NCI-H2171 (cell line): ENCODE measurements at places on chromosomes 11 and 22.

GRCh38 chr11:68128682-68129327 lies 7.6 kb upstream of the CHKA start:
- DNase-seq = no peak

- peak; percentile 48 for DNase-seq
Measured at GRCh38 chr11:123560006-123560405, 94.4 kb downstream of the SCN3B start.

GRCh38 chr22:43273902-43274484 lies 69.2 kb downstream of the SCUBE1 start:
- DNase-seq = peak; percentile 29

GRCh38 chr11:22730319-22730718 lies 63.9 kb downstream of the GAS2 start:
- no peak for DNase-seq

GRCh38 chr11:71580057-71581003 lies 2.3 kb downstream of the KRTAP5-11 start:
- peak; percentile 78 for DNase-seq

GRCh38 chr11:72821221-72821919 lies 7.2 kb downstream of the ATG16L2 start:
- peak; percentile 89 for DNase-seq

GRCh38 chr11:129412494-129412893 lies 36.8 kb downstream of the BARX2 start:
- DNase-seq = no peak

DNA sequence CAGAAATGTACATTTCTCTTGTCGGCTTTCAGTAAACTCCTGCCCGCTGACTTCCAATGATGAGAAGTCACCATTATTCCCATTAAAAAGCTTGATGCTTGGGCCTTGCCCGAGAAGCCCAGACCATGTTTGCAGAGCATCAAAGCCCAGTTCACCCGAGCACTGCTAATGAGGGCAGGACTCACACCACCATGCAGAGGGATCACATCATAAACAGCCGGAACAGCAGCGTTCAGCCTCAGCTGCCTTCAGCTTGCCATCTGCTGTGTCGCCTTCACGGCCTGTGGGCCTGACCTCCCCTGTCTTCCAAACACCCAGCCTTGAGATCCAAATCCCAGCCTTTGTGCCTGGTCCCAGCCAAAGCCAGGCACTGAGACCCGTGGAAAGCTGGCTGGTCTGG lies 105.4 kb upstream of the CSNK2A3 start:
- no peak for DNase-seq

GRCh38 chr22:39580795-39581194 lies 10.2 kb downstream of the CACNA1I start:
- DNase-seq = no peak

GRCh38 chr11:76723142-76723541 lies 52.6 kb upstream of the LRRC32 start:
- no peak for DNase-seq

DNA sequence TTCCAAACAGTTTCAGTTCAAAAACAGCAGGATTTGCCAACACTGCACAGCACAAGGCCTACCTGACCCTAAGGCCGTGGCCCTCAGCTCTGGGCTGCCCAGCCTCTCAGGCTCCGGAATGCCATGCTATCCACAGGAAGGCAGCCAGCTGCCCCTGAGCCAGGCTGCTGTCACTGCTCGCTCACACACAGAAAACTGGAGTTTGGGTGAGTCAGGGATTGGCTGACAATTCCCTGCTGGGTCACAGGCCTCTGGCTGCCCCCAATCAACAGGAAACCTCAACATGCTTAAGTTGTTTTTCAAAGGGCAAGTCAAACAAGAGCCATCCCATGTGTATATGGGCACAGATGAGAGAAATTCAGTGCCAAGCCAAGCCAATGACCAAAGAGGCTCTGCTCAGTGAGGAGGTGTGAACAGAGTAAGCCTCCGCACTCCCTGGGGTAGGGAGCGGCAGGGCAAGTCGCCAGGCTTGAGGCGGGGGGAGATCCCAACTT lies 50.2 kb downstream of the RPL27A start:
- DNase-seq = no peak

DNA sequence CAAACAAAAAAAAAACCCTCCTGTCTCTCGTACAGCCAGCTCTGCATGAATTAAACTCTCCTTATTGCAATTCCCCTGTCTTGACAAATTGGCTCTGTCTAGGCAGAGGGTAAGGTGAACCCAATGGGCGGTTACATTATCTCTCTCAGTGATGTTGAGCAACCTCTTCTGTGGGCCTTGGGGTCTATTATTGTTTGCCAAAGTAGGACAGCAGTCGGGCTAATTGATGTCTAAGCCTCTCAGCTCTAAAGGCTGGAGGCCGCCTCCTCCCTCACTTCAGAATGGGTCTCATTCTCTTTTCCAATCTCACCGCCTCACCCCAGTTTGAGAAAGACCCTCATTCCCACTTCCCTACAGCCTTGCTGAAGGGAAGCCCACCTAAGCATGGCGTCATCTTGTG lies 1.3 kb upstream of the SLC25A45 start:
- no peak for DNase-seq

- DNase-seq = peak; percentile 15
Measured at GRCh38 chr11:56624661-56625110, 10.0 kb upstream of the OR5M1 start.

DNA sequence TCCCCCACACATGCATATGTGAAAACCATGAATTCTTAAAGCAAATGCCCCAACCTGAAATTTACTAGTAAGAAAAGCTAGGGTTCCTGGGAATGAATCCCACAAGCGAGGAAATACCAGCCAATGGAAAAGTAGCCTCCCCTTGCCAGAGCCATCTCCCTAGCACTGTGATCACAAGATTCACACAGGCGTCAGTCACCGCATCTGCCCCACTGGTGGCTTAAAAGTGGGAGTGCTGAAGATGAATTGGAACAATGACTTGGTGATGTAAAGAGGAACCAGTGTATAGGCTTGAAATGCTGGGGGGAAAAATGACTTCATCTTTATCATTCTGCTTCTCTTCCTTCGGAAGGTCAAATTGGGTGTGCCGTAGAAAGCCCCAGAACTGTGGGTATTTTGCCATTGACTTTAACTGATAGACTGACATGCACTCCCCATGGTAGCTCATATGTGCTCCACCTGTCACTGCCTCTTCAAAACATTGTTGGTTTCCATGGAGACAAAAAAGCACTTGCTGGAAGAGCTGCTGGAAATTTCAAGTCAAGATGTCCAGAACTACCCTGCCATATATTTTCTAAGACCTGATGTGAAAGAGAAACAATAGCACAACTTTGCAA lies 19.2 kb upstream of the ASPHD2 start:
- DNase-seq = peak; percentile 41

DNA sequence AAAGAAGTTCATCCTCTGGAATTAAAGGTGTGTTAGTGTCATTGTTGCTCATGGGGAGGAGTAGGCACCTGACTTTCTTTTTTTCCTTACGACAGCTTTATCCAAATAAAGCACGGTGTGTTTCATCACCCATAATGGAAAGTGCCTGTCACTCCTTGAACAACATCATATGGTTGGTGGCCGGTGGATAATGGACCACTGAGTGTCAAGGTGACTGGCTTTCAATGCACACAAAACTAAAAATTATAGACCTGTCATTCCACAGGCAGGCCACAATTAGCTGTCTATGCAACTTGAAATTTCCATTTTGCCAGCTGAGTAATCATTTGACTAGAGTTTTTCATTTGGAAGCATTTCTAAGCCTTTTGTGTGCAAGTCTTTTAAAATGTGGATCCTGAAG lies 45.0 kb upstream of the MPPED2 start:
- DNase-seq = no peak

DNA sequence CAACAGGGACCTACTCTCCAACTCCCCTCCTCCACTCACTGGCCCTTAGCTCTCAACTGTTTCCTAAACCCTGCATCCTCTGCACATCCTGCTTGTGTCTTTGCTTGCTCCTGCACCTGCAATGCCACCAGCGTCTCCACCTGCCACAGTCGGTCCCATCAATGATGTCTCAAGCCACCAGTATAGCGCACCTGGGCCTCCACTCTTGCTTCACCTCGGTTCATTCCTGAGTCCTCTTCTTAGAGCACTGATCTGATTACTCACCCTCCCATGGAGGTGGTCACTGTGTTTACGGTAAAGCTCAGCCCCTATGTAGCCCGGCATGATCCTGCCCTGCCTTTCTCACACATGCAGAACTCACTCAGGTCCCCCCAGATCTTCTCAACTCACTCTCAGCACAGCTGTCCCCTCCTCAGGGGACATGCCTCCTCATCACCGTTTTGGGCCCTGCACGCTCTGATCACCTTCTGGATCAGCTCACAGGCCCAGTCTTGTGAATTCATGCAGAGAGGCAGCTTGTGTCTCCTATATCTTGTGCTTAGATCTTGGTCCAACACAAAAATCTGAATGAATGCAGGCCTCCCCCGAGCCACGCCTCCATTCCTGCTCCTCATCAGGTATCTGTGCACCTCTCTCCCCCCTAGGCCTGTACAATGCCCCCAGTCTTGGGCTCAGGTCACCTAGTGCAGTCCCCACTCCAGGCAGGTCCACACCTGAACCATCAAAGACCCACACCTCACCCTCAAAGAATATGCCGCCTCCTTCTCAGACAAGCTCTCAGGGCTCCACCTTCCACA lies 31.4 kb downstream of the TRIM29 start:
- no peak for DNase-seq

DNA sequence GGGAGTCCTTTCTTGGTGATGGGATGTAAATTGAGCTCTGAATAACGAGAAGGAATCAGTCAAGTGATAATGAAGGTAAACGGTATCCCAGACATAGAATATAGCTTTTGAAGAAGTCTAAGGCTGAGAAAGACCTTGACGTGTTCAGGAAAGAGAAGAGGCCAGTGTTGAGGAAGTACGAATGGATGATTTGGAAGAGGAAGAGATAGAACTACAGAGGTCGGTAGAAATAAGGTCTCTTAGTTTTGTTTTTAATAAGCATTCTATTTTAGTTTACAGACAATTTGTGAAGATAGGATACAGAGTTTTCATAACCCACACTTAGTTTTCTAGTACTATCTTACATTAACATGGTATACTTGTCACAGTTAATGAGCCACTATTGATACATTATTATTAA lies 1598.1 kb downstream of the FAM181B start:
- no peak for DNase-seq

GRCh38 chr11:46055371-46055770 lies 65.9 kb downstream of the PHF21A start:
- no peak for DNase-seq

- DNase-seq = no peak
Measured at GRCh38 chr11:61007956-61008896, 36.7 kb downstream of the CD6 start.

- DNase-seq = no peak
Measured at GRCh38 chr22:39469681-39470450, 13.1 kb downstream of the MGAT3 start.

- DNase-seq = no peak
Measured at GRCh38 chr22:49437956-49438355, 389.7 kb downstream of the BRD1 start.

- DNase-seq = no peak
Measured at GRCh38 chr11:65808744-65809341, 22.0 kb downstream of the OVOL1 start.

GRCh38 chr11:68948935-68949334 lies 31.9 kb downstream of the MRGPRD start:
- no peak for DNase-seq

DNA sequence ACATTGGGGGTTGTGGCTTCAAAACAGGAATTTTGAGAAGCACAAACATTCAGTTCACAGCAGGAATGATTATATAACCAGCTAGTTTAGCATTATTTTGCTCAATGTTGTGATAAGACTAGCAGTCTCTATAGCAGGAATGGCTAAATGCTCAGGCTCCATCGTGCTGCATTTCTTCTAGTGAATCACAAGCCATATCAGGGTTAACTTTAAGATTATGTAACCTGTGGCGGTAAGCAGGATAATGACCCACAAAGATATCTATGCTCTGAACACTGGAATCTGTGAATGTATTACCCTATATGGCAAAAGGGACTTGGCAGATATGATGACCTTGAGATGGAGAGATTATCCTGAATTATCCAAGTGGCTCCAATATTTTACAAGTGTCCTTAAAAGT lies 14.8 kb downstream of the FSHB start:
- no peak for DNase-seq

- DNase-seq = no peak
Measured at GRCh38 chr11:14544611-14545010, 24.4 kb upstream of the PSMA1 start.

- no peak for DNase-seq
Measured at GRCh38 chr11:117644403-117645155, 152.4 kb downstream of the DSCAML1 start.

GRCh38 chr22:44764974-44765373 lies 12.6 kb downstream of the ARHGAP8 start:
- DNase-seq = no peak

DNA sequence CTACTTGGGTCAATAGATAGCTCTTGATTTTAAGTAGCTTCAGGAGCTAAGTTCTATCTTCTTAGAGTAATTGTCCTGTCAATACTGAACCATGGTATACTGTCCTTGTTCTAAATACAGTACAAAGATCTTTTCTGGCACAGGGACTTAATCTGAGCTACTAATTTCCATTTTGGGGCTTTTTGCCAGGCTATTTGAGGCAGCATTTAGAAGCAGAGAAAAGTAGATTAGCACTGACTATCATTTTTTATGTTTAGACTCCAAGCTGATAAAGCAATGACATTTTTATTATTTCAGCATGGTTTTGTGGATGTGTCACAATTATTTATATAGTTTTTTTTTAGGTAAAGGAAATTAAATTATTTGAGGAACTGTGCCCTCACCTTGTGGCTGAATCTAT lies 163.2 kb downstream of the FAT3 start:
- no peak for DNase-seq

DNA sequence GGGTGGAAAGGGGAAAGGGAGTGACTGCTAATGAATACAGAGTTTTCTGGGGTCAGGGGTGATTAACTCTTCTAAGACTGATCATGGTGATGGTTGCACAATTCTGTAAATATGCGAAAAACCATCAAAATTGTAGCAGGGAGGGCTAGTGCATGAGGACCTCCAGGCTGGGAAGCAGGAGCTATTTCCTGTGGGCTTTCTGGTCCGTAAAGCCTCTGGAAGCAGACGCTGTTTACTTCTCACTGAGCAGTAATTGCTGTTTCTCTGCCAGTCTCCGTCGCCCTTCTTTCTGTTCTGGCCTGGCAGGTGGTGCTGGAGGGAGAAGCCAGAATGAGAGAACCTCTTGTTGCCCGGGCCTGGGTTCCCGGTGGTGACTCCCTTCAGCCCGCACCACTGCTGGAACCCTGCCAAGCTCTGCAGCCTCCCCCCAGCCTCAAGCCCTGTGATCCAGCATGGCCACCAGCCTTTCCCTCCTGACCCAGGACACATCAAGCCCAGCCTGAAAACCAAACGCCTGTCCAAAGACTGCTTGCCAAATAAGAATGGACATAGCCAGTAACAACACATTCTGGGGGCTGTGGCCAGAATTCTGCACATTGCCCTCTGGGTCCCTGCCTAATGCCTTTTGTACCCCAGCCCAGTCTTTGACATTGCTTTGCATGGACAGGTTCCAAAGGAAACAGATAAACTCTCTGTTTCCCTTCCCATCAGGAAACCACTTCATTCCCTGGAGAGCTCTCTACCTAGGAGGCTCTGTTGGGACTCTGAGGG lies 201.0 kb upstream of the NAV2 start:
- no peak for DNase-seq
